ENCODE measurements at places on chromosomes 2 and 18.

DNA sequence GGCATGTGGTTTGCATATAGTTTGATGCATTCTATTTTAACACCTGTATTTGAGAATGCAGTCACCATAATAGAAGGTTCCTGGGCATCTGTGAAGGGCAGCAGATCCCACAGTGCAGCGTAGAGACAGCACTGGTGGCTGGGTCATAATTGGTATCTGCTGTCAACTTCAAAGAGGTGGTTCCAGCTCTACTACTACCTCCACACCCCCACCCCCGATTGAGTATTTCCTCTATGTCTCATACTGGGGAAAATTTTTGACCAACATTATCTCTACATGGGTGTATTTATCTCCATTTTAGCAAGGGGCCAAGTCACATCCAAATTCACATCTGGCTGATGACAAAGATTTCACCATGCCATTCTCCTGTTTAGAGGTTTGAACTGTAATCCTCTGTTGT, 43.0 kb downstream of the TRPM8 start:
- DNase-seq: no peak

GRCh38 chr2:54952978-54953456, 97.2 kb downstream of the RTN4 start:
- no peak for DNase-seq

GRCh38 chr2:16330012-16330411, 335.6 kb downstream of the CYRIA start:
- DNase-seq: no peak

GRCh38 chr2:149928011-149928410, 340.4 kb upstream of the MMADHC start:
- no peak for DNase-seq

- DNase-seq: no peak
Observed at GRCh38 chr18:52435301-52435700, 95.3 kb downstream of the DCC start.

Measured in activated naive CD4-positive, alpha-beta T cell (primary cell).